ENCODE measurements at places on chromosomes 11 and 22.
A peak's percentile ranks its signal among the peaks of the same experiment; 100 is the strongest.

DNA sequence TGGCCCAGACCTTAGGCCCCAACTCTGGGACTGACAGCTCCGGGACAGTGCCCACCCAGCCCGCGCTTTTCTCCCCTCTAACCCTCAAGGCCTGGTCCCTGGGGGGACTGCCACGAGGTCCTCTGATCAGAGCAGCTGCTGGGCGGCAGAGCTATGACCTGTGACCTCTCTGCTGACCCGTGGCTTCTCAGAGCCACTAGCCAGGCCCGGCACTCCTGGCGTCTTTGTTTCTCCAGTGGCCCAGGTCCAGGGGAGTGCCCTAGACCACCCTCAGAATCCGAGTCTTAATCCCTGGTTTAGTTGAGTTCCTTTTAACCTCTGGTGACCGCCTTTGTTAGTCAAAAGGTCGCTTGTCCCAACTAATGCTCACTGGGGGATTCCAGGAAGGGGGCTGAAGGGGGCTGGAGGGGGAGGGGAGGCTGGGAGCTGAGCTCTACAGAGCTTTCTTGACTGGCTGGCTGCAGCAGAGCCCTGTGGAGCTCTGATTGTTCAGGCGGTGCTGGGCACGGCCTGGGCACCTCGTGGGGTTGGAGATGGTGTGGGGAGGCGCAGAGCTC is 1.2 kb downstream of the FBLN1 start:
- no peak for DNase-seq

DNA sequence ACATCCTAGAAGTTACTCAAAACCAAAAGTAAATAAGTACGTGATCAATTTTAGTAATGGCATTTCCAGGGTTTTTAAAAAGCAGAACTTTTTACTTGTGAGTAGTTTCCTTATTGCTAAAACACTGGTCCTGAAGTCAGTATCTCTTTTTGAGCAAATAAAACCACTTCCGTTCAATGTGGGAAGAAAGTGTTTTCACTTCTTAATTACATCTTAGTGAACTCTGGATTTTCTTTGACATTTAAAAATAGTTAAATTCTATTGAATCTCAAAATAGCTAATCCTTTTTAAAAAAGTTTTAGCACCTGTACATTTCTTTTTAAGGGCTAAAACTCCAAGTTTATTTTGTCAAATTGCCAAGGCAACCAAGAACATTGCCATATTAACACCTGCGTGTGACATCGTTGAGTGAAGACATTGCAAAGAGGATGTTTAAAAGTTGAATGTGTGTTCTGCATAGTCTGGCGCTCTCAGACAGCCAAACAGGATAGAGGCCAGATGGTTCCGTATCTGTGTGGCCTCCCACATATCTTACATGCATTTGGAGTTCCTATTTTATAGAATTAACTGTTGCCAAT is 17.2 kb upstream of the OR5B21 start:
- DNase-seq: peak; percentile 15

DNA sequence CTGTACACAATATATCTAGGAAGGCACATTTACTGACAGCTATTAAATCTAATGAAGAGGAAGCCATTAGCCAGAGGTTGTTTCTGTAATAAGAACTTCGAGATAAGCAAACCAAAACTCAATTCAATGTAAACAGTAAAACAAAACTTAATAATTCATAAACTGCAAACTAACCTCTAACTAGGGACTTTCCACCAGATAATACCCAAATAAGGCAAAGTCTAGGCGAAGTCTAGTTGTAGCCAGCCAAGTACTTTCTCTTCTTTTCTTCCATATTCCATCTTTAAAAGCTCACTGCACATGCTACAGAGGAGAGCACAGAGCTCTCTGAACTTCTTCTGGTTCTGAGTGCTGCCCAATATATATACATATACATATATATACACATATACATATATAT is 229.9 kb upstream of the ANO5 start:
- no peak for DNase-seq

DNA sequence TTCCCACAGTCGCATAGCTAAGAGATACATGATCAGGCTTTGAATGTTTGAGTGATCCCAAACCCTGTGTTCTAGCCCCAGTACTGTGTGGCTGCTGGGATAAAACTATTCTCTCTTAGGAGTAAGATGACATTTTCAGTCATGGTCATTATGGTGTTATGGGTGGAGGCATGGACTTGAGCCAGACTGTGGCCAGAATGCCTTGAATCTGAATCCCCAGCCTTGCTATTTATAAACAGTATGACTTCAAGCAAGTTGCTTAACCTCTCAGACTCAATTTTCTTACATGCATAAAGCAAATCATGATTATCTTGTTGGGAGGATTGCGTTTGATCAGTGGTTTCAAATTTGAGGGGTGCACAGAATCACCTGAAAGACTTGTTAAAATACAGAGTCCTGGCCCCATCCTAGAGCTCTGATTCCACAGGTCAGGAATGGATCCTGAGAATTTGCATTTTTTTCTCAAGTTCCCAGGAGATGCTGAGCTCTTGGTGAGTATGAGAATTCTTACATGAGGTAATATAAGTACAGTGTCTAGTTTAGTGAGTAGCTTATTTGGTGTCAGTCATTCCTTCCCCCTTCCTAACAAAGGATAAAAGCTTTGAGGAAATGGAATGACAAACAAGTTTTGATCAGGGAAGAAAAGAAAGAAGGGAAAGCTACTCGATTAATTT is 571.7 kb downstream of the METTL15 start:
- no peak for DNase-seq

DNA sequence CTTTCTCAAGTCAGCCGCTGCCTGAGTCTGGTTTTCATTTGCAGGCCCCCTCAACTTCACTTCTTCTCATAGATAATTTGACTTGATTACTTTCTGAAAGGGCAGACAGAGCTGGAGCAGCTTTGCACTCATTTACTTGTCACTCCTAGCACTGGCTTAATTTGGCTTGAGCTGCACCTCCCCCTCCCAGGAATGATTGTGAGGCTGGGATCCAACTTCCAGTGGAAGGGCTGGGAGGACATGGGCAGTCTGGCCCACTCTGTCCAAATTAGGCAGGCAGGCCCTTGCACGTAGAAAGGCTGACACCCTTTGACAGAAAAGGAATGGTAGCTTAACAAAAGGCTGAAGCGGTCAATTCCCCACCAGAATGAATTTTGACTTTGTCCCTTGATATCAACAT is 453.9 kb downstream of the ETS1 start:
- DNase-seq: no peak

GRCh38 chr11:11428714-11429113 is 75.7 kb upstream of the CSNK2A3 start:
- no peak for DNase-seq

DNA sequence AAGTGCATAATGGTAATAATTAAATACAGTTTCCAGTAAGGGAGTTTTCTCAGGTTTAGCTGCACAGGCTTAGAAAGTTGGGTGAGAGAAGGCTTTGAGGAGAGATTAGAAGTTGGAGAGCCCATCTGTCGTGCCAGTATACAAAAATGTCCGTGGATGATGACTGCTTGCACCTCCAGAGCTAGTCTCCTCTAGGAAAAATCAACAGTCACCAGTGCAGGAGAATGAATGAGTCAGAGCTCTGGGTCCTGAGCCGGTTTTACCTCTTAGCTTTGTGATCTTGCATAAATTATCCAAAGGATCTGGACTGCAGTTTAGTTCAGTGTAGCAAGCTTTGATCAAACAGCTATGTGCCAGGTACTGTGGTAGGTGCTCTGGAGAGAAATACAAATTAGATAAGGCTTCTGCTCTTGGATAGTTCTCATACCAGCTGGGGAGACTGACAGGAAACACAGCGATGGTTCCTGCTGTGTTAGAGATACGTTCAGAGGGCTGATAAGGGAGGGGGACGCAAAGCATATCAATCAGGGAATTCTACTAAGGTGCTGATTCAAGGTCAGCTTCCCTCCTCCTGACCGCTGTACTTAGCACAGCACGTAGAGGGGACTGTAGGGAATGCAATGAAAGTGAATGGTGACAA is 125.9 kb downstream of the TEAD1 start:
- no peak for DNase-seq

DNA sequence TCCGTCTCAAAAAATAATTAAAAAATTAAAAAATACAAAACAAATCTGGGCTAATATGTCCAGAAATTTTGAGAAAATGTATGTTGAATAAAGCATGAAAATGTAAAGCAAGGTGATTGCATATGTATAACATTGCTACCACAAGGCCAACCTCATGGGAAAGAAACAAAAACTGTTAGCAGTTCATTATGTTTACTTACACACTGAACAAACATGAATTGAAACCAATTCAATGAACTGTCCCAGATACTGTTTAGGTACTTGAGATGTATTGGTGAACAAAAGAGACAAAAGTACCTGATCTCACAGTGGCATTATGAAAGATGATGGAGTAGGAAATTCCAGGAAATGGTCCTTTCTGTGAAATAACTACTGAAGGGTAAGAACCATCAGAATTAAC is 43.8 kb upstream of the IGLL5 start:
- no peak for DNase-seq

- no peak for DNase-seq
These were observed 24.0 kb upstream of the PRR5 start for GRCh38 chr22:44677871-44678555.

- DNase-seq: no peak
These were observed 49.7 kb downstream of the TBC1D22A start for GRCh38 chr22:46812034-46812605.

DNA sequence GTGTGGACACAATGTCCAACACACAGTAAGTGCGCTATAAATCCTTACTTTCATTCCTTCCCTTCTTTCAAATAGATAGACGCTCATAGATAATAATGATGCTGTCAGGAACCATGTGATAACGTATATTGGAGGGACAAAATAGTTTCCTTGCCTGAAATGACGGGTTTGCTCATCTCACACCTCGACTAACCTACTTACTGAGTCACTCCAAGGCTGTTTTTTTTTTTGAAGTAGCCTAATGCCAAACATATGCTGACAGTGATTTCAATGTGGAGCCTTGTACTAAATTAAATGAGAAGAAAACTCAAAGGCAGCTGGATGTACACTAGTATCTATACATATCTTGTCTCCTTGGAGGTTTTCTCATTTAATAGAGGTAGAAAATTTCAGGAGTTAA is 400.5 kb downstream of the NELL1 start:
- no peak for DNase-seq

- no peak for DNase-seq
These were observed 12.3 kb downstream of the HYOU1 start for GRCh38 chr11:119044708-119045107.

DNA sequence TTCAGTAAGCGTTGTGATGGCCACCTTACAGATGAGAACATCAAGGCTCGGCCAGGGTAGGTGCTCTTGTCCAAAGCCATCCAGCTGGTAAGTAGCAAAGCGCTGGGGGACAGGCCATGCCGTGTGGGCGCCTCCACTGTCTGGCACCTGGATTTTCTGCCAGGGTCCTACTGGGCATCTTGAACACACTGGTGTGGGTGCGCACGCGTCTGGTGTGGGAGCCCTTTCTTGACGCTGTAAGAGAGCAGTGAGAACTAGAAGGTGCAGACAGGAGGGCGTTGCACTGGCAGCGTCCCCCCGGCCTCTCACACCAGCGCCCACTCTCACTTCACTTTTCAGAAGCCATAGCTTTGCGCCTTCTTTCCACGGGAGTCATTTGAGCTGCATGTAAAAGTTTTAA is 296.6 kb downstream of the TBC1D22A start:
- DNase-seq: no peak

Data from stimulated activated naive CD8-positive, alpha-beta T cell treated with anti-CD3 and anti-CD28 coated beads, Interleukin-15, amount 100 ng/mL, for 72 hours (primary cell).